Stimulated activated CD4-positive, alpha-beta T cell treated with anti-CD3 and anti-CD28 coated beads, Interleukin-1b, Interleukin-23, amount 100 ng/mL, for 24 hours (primary cell): ENCODE measurements at places on chromosomes 4 and X.

GRCh38 chrX:119758731-119759247 lies 401 bp downstream of the SOWAHD start:
- no peak for DNase-seq

- no peak for DNase-seq
These were observed 233.2 kb downstream of the PTTG2 start for GRCh38 chr4:38193236-38193863.

DNA sequence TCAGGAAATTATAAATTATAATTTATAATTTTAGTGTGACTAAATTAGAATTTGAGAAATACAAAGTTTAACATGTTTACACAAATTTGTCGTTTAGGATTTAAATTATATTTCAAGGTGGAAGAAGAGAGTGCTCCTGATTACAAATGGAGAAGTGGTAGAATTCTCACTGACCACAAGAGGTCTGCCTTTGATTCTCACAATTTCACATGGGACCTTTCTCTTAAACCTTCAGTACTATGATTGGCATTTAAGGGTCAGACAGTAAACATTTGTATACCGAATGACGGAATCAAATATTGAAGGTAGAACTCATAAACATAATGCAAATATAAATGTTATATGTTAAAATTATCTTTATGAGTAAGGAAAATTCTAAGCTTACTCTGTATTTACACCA lies 171.7 kb downstream of the SLIT2 start:
- no peak for DNase-seq

GRCh38 chr4:87843936-87844335 lies 11.2 kb downstream of the MEPE start:
- no peak for DNase-seq

GRCh38 chr4:15771216-15772058 lies 6.7 kb upstream of the CD38 start:
- DNase-seq, result no peak

DNA sequence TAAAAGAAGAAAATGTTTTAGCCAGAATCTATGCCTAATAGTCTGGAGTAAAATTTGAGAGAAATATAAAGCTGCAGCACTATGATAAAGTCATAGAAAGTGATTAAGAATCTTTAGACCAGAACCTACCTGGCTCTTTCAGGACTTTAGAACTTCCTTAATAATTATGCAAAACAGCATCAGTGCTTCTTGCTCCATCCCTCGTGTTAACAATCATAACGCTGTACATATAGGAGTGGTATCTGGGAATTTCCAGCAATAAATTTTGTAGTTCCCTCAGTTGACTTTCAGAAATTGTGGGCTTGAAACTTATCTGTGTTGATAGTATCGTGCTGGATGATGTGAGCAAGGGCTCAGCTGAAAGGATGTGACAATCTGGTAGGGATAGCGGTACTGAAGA lies 102.1 kb upstream of the RASGEF1B start:
- DNase-seq, result no peak

DNA sequence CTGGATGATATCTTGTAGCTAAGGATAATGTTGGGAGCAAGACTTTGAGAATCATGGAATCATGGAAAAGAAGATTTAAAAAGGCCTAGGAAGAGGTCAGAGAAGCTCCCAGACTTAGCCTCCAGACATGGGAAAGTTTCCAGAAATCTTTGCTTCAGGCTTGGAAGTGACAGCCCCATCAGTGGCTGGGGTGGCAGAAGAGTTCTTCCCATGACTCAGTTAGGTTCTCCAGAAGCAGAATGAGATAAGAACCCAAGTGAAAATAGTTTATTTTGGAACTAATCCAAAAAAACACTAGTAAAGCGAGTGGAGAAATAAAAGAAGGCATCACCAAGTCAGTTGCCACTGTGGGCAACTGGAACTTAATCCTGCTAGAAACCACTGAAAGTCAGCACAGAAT lies 506.9 kb downstream of the MID1IP1 start:
- no peak for DNase-seq

DNA sequence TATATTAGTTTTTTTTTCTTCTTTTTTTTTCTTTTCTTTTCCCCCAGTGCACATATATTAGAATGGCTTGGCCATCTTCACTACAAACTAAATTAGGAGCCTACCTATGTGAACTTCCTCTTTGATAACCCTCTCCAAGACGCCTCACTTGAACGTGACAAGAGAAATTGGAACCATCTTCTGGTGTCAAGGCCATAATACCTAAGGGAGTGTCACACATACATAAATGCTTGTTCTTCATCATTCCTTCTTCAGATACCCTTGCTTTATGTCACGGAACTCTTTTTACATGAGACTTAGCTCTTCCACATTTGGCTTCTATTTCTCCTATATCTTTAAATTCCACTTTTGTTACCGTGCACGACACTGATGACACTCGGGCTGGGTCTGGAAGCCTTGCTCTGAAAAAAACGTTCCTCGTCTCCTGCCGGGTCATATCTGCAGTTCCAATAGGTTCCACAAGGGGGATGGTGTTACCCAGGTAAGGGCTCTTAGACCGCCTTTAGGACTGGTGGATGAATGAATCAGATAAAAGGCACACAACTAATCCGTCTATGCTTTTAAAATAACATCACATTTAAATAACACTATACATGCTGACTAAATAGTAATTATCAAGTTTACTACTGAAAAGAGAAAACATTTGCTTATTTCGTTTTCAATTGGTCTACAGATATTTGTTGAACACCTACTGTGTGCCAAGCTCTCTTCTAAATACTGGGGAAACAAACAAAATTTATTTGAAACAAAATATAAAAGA lies 19.9 kb downstream of the DGAT2L6 start:
- DNase-seq, result peak; percentile 60

- DNase-seq, result no peak
These were observed 17.6 kb downstream of the SUPT20HL1 start for GRCh38 chrX:24377911-24378468.

- DNase-seq, result no peak
These were observed 9.4 kb downstream of the ZMYM3 start for GRCh38 chrX:71244359-71245128.

- no peak for DNase-seq
These were observed 9.7 kb upstream of the KLF3 start for GRCh38 chr4:38654273-38654672.

DNA sequence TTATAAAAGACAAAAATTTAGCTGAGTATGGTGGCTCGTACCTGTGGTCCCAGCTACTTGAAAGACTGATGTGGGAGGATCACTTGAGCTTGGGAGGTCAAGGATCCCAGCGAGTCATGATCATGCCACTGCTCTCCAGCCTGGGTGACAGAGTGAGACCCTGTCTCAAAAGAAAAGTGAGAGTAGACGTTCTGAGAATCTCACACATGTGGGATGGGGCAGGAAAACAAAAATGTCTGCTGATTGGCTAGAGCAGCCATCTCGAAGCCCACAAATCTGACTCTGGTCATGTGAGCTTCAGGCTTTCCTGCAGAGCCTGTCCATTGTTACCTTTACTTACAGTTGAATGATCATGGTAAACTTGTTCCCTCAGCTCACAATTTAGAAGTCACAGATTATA lies 23.1 kb upstream of the SLC9A7 start:
- no peak for DNase-seq

- DNase-seq, result no peak
These were observed 107.4 kb upstream of the TSPAN5 start for GRCh38 chr4:98765771-98766170.

DNA sequence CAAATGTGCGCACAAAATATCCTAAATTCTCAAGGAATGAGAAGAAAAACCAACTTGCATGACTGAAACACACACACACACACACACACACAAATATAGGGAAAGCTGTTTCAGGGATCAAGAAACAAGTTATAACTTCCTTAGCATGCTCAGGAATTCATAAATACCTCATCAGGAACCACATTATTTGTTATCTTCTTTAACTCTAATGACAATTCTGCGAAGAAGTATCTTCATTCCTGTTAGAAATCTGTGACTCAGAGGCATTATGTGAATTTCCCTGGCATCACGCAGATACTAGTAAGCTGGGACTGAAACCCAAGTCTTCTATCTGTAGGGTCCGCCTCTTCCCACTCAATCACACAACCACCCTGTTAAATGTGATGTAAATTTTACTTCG lies 30.3 kb downstream of the TMPRSS11A start:
- DNase-seq, result no peak

GRCh38 chr4:141126769-141127168 lies 6.5 kb downstream of the RNF150 start:
- DNase-seq, result no peak

- no peak for DNase-seq
These were observed 39.6 kb downstream of the DGKK start for GRCh38 chrX:50430917-50431575.

- no peak for DNase-seq
These were observed 4.4 kb upstream of the FBXW7 start for GRCh38 chr4:152540293-152540674.

DNA sequence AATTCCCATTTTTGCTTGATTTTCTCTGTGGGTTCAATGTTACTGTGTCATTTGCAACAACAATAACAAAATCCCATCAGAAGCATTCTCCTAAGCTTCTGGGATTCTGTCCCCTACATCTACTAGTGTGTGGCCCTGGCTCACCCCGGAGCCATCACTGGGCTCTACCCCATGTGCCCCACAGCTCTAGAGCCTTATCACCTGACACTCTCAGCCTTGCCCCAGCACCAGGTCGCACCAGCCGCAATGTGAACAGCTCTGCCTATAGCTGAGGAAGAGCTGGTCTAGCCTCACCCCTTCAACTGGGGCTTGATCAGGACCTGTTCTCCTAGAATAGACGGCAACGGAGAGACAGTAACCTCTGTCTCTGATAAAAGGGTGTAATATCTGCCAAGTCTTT lies 161.7 kb downstream of the SHROOM3 start:
- DNase-seq, result no peak

GRCh38 chrX:4754878-4755604 lies 1041.6 kb upstream of the PRKX start:
- no peak for DNase-seq

DNA sequence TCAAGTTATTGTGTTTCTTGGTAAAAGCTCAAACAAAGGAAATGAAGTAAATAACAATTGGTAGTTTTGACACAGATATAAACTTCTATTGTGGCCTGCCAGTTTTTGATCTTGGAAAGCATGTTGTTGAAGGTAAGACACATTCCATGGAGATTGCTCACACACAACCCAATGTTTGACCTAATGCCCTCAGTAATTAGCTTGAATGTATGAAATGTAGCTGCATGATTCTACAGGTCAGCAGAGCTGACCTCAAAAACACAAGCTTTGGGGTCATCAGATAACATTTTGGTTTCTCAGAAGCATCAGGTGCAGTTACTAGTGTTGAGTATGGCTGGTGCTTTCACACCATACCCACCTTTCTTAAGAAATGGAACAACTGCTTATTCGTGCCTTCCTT lies 16.5 kb downstream of the GPR173 start:
- DNase-seq, result no peak

- DNase-seq, result no peak
These were observed 76.2 kb upstream of the PAQR3 start for GRCh38 chr4:79015411-79015810.

DNA sequence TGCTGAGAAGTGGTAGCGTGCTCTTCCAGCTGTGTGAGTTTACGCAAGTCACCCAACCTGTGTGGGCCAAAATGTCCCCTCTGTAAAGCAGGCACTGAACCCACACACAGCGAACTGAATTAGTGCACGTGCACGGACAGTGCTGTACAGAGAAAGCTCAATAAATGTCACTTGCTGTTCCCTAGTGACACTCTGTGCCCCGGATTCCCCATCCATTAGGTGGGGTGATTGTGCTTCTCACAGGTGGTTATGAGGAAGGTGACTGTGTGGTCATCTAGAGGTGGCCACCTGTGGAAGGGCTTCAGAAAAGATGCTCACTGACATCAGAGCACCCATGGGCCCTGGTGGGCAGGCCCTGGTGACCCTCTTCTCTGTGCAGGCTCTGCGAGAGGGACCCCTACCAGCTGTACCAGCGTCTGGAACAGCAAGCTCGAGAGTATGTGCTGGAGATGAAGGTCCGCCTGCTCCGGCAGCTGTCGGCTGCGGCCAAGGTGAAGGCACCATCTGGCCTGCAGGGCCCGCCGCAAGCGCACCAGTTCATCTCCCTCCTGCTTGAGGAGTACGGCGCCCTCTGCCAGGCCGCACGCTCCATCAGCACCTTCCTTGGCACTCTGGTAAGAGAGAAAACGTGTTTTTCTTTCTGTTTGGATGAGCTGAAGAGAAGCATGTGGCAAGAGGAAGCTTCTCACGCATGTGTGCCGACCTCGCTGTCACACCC lies 94.3 kb downstream of the FAM193A start:
- DNase-seq, result no peak

DNA sequence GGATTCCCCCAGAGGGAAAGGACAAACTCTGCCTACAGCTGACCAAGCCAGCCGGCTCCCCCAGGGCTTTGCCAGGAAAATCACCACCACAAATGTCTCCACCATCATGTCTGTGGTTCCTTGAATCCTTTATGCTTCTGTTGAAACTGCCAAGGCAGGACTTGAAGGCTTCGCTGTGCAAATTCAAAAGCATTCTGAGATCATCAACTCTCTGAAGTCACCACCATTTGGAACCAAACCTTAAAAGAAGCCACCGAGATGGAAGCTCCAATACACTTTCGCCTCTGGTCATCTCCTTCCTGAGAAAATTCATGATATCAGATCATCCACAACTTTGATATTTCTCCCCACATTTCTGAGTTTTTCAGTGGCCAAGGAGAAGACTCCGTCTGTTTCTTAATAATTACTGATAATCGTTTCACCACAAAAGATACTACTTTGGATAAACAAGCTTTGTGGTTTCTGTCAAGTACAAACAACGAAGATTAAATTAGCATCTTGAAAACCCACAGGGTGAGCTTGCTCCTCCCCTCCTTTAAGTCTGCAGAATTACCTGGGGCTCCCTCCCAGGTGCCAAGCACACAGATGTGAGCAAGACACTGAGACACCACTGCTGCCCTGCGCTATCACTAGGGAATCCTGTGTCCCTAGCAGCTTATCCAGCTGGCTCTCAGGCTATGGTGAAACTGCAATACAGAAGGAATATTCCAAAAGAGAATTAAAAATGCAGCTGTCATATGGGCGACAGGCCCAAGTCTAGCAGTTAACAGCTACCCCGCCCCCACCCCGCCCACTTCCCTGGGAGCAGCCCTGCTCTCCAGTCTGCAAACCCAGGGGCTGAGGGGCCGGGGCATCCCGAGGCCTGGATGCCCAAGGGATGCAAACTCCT lies 125.0 kb upstream of the TBL1X start:
- DNase-seq, result no peak

- no peak for DNase-seq
These were observed 1.3 kb downstream of the FAM149A start for GRCh38 chr4:186105647-186106321.

- DNase-seq, result no peak
These were observed 39.3 kb downstream of the HMX1 start for GRCh38 chr4:8832113-8832915.

DNA sequence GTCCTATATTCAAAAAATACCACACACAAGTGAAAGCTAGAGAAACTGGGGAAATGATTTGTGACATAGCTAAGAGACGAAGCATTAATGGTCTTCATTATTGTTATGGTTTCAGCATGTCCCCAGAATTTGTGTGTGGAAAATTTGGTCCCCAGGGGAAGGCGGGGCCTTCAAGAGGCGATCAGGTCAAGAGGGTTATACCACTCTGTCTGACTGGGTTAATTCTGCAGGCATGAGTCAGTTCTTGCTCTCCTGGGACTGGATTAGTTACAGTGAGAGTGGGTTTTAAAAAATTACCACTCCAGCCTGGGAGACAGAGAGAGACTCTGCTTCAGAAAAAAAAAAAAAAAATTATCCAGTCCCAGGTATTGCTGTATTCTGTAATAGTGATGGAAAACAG lies 2.1 kb upstream of the MTNR1A start:
- no peak for DNase-seq
